ENCODE measurements at places on chromosomes 4 and X.

DNA sequence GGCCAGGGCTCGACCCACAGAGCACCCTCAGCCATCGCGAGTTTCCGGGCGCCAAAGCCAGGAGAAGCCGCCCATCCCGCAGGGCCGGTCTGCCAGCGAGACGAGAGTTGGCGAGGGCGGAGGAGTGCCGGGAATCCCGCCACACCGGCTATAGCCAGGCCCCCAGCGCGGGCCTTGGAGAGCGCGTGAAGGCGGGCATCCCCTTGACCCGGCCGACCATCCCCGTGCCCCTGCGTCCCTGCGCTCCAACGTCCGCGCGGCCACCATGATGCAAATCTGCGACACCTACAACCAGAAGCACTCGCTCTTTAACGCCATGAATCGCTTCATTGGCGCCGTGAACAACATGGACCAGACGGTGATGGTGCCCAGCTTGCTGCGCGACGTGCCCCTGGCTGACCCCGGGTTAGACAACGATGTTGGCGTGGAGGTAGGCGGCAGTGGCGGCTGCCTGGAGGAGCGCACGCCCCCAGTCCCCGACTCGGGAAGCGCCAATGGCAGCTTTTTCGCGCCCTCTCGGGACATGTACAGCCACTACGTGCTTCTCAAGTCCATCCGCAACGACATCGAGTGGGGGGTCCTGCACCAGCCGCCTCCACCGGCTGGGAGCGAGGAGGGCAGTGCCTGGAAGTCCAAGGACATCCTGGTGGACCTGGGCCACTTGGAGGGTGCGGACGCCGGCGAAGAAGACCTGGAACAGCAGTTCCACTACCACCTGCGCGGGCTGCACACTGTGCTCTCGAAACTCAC, 3.6 kb downstream of the MID1IP1 start:
- no peak for DNase-seq

- no peak for DNase-seq
Measured at GRCh38 chr4:77820649-77821561, 1.7 kb upstream of the CNOT6L start.

GRCh38 chr4:6229095-6229494, 28.7 kb upstream of the JAKMIP1 start:
- no peak for DNase-seq

- DNase-seq = no peak
Measured at GRCh38 chr4:41215155-41215554, 813 bp upstream of the APBB2 start.

- peak; percentile 30 for DNase-seq
Measured at GRCh38 chrX:2928583-2929434, at the start of gene ARSD. Gene ARSD (minus strand): TSS chrX:2929339. CDS start chrX:2929275, 64 bp downstream.

GRCh38 chr4:165508372-165509120, 129.7 kb downstream of the CPE start:
- DNase-seq = no peak

DNA sequence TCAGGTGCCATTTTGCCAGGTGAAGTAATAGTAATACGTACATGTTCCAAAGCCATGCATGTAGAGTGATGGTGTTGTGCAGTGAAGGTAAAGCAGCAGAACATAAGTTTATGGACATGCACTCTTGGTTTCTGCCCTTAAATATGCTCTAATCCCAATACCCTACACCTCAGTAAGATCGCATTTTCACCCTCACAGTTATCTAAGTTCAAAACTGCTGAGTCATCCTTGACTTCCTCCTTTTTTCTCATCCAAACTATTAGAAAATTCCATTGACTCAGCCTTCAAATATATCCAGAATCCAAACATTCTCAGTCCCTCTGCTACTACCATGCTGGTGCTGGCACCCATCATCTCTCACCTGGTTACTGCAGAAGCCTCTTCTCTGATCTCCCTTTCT, 652.9 kb upstream of the IGFBP7 start:
- no peak for DNase-seq

DNA sequence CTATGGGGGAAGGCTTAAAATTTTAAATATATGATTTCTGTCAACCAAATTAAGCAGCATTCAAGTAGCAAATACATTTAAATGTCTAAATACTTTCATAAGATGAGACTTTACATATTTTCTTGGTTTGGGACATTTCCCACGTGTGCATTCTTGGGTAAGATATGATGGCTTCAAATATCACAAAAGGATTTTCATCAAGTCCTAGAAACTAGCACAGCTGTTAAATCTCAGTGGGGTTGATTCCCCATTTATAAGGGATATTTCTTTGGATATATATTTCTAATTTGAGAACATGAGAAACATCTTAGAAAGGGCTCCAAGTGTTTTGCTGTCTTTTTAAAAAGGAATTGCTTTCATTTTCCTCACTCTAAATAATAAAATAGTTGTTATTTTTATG, 90.2 kb downstream of the P2RY10 start:
- no peak for DNase-seq

DNA sequence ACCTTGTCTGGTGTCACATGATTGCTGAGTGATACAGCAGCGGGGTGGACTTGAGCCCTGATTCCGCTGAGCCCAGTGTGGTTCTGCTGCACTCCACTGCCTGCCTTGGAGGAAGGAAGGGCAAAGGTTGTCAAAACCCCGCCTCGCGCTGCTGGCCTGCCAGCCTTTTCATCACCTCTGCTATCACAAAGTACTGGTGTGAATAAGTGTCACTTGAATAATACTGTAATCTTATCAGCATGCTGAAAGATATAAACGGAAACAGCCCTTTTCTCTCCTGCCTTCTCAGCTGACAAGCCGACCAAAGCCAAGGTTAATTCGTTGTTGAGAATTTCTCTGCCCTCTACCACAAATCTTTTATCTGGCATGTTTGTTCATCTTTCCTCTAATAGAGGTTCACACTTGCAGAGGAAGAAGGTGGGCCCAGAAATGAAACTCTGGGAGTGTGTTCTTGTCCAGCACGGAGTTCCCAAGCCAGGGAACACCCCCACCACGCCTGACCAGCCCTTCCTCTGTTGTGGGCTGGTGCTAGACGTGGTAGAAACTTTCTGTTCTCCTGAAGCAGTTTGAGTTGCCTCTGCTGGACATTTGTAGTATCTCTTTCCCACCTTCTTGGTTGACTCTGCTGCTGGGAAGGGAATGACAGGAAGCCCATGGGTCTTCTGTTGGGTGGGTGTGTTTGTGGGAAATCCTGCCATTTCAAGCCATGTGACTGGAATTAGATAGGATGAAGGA, 21.5 kb downstream of the FHDC1 start:
- no peak for DNase-seq

- DNase-seq = no peak
Measured at GRCh38 chr4:1788254-1788973, 4.7 kb upstream of the FGFR3 start.

DNA sequence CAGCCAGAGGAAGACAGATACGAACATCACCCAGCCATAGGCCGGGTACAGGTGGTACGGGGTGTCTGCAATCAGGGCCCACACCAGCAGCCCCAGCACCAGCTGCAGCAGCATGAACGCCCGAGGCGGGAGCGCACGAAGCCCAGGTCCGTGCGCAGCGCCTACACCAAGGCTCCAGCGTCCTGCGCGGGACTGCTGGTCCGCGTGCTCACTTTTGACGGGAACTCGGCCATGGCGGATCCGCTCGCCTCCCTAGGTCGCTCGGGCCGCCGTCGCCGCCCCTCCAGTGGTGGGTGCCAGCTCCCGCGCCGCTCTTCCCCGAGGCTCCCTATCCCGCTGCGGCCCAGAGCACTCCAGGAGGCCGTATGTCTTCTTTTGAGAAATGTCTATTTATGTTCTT, 181.2 kb upstream of the DIPK2B start:
- no peak for DNase-seq

GRCh38 chr4:170497689-170498088, 407.9 kb upstream of the AADAT start:
- DNase-seq = no peak

GRCh38 chr4:40536032-40536431, 93.6 kb downstream of the RBM47 start:
- no peak for DNase-seq

- DNase-seq = no peak
Measured at GRCh38 chr4:56859841-56860240, 38.3 kb upstream of the SPINK2 start.

DNA sequence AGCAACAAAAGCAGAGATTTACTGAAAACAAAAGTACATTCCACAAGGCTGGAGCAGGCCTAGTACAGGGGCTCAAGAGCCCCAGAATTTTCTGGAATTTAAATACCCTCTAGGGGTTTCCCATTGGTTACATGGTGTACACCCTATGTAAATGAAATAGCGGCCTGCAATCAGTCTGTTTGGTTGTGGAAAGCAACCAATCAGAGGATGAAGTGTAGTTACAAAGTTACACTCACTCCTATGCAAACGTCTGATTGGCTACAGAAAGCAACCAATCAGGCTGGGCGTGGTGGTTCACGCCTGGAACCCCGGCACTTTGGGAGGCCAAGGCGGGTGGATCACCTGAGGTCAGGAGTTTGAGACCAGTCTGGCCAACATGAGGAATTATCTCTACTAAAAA, 13.8 kb upstream of the TXLNG start:
- no peak for DNase-seq

- DNase-seq = no peak
Measured at GRCh38 chr4:84973856-84974255, 7.4 kb upstream of the WDFY3 start.

- peak; percentile 51 for DNase-seq
Measured at GRCh38 chr4:40325406-40326019, 9.6 kb upstream of the CHRNA9 start.

DNA sequence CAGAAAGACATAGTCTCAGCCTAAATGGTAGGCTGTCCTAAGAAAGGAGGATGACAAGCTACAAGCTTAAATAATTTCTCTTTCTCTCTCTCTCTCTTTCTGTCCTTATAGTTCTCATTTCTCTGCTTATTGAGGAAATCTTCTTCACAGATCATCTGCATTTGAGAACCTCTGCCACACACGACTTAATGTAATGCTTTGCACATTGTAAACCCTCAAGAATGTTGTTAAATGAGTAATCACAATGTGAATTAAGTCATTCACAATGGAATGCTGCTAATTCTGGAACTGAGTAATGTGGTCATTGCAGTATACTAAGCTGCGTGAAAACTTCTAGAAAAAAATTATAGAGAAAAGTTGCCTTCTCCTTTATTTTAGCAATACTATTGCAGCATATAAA, 508.9 kb upstream of the FTHL17 start:
- DNase-seq = no peak

- no peak for DNase-seq
Measured at GRCh38 chr4:1784789-1785591, 8.1 kb upstream of the FGFR3 start.

GRCh38 chr4:13548059-13548983, 4.0 kb upstream of the NKX3-2 start:
- DNase-seq = no peak

DNA sequence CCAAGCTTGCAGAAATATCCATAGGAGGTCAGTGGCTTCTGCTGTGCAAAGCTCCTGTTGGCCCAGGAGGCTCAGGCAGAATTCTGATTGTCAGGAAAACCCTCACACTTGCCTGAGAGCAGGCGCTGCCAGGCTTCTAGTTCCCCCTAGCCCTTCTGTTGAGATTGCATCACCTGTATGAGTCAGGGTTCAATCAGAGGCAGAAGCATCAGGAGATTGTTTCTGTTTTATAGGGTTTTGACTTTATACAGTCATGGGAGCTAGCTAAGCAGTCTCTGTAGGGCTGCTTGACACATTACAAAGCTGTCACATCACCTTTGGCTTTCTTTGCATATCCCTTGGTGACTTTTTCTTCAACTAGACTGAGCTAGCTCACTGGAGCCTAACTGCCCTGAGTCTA, 27.8 kb downstream of the DIPK2B start:
- DNase-seq = no peak

DNA sequence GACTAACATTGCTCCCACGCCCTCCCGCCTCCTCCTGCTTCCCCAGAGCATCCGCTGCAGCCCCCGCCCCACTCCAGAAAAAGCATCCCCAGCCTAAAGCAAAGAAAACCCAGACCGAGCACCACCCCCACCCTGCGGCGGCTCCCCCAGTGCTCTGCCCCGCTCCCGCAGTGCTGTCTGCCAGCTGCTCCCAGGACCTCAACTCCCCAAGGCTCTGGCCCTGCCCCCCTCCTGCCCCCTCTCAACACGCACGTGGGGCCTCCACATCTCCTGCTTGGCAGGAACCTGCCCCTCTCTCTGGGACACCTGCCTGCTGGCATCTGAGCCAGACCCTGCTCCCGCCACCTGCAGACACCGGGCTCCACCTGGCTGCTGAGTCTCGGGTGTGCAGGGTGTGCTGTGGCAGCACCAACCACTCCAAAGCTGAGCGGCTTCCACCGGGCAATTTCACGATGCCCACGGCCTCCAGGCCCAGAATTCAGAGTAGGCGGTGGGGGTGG, 79.4 kb downstream of the FAM53A start:
- DNase-seq = no peak

DNA sequence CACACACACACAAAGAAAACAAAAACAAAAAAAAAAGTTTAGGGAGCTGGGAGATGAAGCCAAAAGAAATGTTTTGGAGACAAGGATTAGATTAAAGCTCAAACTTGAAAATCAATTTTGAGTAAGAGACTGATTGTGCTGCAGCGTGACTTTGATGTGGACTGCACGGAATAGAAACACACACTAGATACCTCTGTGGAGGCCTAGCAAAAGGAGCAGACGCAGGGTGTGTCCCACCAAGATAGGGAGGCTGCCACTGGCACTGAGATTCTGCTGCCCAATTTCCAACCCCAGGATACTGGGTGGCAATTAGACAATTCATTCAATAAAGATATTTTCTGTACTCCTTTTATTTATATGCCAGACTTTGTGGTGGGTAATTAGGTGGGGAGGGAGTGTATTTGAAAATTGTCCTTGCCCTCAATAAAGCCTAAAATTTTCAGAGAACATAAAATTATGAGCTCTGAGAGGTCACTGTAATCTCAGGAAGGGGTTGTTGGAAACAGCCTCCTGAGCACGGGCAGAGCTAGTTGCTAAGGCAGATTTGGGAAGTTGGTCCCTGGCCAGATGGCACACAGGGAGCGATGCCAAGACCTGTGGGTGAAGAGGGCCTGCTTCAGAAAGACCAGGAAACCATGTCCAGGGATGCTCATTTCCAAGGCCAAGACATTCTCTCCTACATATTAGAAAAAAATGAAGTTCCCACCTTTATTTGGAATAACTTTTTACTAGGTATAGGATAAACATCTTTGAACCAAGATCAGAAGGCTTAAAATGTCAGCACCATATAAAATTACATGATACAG, 1.9 kb upstream of the PPP3CA start:
- no peak for DNase-seq

DNA sequence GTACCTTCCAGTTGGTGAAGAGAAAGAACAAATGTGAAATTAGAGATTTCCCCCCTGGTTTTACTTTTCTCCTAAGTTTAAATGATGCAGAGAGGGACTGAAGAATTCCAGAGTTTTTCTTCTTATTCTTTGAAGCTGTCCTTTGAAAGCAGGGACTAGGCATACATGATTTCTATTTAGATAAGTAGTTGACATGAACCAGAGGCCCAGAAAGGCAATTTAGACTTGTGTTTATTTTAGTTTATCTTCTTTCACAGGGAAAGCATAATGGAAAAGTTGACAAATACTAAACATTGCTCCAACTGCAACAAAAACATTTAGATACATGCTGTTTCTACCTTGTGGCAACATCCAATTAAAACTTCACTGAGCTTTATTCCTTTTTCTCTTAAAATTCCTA, 32.0 kb downstream of the PTPN13 start:
- DNase-seq = no peak

Measured in GM12892 (cell line).